ENCODE measurements at places on chromosomes 13 and 19.

GRCh38 chr13:106418556-106418955 is 116.9 kb downstream of the EFNB2 start:
- DNase-seq, result no peak

DNA sequence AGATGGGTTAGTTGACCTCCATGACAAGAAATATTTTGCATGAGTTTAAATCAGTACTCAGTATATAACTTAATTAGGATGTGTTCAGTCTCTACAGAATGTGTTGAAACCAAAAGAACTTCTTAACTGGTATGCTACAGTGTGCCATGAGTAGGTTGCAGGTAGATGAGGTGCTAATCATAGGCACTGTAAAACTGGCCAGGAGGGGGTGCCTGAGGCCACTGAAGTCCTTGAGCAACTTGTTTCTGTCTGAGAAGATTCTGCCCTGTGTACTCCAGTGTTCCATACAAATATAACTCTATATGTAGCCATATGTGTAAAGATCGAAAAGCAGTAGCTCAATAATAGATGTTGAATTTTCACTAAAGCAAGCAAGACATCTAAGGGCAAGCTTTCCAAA is 549.2 kb upstream of the KLF12 start:
- DNase-seq, result no peak

DNA sequence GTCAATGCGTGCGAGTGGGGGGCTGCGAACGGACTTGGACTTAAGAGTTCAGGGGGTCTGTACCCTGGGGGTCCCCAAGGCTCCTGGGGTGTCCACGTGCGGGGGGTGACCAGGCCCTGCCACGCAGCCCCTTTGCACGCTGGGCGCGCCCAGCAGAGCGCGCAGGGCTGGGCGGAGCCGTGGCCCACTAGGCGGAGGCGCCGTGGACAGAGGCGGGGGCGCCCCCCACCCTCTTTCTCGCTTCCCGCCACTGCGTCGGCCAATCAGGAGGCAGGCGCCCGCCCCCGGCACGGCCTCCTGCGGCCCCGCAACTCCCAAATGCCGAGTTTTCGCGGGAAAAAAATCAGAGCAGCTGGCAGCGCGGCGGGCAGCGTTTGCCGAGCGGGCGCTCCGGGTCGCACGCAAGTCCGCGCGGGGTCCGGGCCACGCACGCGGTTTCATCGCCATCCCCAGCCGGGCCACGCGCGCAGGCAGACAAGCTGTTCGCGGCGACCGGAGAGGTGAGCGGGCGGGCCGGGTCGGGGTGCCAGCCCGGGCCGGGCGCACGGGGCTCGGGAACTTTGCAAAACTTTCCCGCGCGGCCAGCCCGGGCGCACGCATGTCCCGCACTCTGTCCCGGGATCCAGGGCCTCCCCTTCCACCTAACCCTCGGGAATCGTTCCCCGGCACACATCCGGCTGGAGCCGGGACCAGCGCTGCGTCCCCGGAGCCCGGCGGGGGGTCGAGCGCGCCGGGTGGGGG is at the start of gene UHRF1:
TSS of gene UHRF1 (plus strand) at position 346 of the 741 bp plus-strand sequence. CDS start 1,385 bp downstream, outside the sequence.
- DNase-seq, result peak; percentile 69

GRCh38 chr19:14437578-14438140 is 4.6 kb downstream of the PKN1 start:
- no peak for DNase-seq

DNA sequence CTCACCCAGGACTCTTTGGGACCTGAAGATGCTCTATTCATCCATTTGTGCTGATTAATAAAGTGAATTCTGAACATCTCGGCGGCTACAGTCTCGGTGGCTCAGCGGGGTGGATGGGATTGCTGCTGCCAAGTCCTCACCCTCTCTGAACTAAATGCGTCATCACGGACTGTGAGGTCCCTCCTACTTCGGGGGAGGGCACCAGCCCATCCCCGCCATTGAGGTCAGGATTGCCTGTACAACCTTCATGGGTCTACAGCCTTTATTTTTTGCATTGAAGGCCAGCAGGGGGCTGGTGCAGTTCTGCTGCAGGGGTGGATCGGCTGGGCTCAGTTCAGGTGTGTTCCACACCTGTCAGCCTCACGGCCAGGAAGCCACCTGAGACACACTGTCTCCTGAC is 181.8 kb downstream of the COL4A1 start:
- no peak for DNase-seq

- no peak for DNase-seq
Measured at GRCh38 chr13:85659493-85659892, 139.7 kb downstream of the SLITRK6 start.

GRCh38 chr13:102903659-102904407 is 58.0 kb downstream of the ERCC5 start:
- DNase-seq, result no peak

- DNase-seq, result no peak
Measured at GRCh38 chr13:40206241-40207000, 460.0 kb downstream of the FOXO1 start.

DNA sequence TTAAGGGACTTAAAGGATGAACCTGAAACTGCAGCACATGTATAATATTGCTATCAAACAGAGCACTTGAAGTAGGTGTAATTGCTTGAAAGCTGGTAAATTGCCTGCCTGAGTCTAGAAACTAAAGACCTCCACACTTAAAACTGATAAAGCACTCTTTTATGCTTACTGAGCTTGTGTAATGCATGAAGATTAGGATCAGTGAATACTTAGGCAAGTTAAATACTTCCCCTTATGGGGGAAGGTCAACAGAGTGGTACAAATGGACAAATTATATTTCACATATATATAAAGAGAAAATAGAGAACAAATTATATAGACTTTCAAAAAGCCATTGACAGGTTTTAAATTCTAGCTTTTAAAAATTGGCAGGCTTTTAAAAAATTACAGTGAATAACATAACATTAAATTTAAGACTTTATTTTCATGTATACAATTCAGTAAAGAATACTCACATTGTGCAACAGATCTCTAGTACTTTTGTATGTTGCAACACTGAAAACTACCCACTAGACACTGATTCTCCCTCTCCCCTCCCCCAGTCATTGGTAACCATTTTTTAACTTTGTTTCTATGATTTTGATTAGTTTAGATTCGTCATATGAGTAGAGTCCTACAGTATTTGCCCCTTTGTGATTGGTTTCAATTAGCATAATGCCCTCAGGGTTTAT is 23.9 kb downstream of the PIBF1 start:
- DNase-seq, result no peak

DNA sequence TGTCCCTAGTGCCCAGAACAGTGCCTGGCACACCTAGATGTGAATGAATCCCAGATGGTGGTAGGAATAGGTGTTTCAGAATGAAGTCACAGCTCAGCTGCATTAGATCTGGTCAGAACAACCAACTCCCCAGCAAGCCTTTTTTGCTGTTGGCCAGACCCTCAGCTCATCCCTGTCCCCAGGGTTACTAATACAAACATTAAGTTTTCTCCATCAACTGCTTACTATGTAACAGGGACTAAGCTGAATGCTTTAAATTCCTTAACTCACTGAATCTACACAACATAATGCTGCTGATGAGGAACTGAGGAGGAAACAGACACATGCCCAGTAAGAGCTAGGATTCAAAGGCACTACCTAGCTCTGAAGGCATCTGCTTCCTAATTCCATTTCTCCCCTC is 18.8 kb downstream of the SMG9 start:
- no peak for DNase-seq

- peak; percentile 30 for DNase-seq
Measured at GRCh38 chr19:44747739-44748425, 626 bp upstream of the BCL3 start.

DNA sequence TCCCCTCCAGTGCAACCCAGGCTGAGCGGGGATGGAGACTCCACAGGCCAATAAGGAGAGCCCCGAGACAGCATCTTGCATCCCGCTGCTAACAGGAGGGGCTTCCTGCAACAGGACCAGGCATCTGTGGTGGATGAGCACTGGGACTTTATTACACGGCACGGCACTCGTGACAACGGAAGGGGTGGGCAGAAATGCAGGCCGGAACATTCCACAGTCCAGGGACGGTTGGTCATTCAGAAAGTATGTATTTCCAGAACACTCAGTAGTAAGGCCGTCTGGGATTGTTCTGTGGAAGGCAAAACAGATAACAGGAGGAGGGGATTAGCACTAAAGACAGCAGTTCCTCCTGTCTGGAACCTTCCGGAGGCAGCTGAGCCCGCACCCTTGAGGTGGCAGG is 3.3 kb upstream of the TM6SF2 start:
- DNase-seq, result no peak

DNA sequence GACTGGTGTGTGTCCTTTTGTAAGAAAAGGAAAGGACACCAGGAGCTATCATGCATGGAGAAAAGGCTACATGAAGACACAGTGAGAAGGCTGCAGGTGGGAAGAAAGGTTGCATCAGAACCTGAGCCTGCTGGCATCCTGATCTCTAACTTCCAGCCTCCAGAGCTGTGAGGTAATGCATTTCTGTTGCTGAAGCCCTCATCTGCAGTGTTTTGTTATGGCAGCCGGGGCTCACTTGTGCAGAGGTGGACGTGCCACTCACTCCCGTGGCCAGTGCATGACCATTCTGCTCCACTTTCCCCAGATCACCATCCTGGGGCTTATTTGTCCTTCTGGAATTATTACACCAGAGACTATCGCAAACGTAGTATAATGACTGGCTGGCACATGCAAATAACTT is 155.3 kb downstream of the IRS2 start:
- no peak for DNase-seq

GRCh38 chr13:45807520-45808099 is 43.9 kb downstream of the SIAH3 start:
- DNase-seq, result no peak

DNA sequence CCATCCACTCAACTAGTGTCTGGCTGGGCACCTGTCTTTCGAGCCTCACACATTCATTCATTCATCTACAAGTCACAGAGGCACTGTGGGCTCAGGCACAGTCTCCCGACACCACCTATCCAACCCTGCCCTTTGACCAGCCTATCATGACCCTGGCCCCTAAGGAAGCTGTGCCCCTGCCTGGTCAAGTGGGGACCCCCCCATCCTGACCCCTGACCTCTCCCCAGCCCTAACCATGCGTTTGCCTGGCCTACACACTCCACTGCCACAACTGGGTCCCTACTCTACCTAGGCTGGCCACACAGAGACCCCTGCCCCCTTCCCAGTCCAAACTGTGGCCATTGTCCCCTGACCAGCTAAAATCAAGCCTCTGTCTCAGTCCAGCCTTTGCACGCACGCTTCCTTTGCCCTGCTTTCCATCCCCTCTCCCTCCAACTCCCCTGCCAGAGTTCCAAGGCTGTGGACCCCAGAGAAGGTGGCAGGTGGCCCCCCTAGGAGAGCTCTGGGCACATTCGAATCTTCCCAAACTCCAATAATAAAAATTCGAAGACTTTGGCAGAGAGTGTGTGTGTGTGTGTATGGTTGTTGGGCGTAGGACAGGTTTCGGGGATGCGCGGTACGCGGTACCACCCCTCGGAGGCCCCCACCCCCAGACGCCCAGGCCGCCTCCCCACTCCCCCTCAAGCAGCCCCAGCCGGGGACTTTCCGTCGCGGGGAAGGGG is 404 bp upstream of the IL27RA start:
- DNase-seq, result no peak

GRCh38 chr13:44191504-44192171 is 182.0 kb upstream of the SERP2 start:
- DNase-seq, result peak; percentile 43

DNA sequence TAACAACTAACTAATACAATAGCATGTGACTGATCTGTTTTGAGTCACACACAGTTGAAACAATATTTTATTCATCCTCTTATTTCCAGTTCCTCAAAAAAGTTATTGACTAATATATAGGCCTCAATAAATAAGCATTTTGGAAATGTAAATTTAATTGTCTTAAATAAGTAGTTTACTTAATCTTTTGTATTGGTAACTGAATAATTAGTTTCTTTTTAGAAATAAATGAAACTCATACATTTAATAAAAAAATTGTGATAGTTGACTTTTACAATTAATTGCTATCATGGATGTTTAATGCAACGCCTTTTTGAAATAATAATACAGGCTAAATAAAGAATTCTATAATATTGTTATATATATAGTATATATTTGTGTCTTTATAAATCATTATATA is 500.8 kb upstream of the PCDH20 start:
- no peak for DNase-seq

All from activated CD4-positive, alpha-beta T cell treated with anti-CD3 and anti-CD28 coated beads, Interleukin-2, amount 50 U/mL, for 24 hours (primary cell).